Trophoblast cell (in vitro differentiated cells and primary cell): ENCODE measurements at places on chromosomes 3 and 15.
A peak's percentile ranks its signal among the peaks of the same experiment; 100 is the strongest.

GRCh38 chr3:46946416-46946815 is 30.1 kb downstream of the CCDC12 start:
- H3K27me3 ChIP-seq, result no peaks in the 10 kb centered on the region
- H3K27ac ChIP-seq, result no peak overlapping the region
- no peak overlapping the region for H3K4me3 ChIP-seq
- DNase-seq, result peak; percentile 96
- H3K4me1 ChIP-seq, result peaks cover 58% of the 10 kb centered on the region

GRCh38 chr3:37136067-37136466 is 38.3 kb downstream of the LRRFIP2 start:
- no peak for DNase-seq
- no peak overlapping the region for H3K27ac ChIP-seq
- H3K4me1 ChIP-seq, result no peaks in the 10 kb centered on the region
- no peaks in the 10 kb centered on the region for H3K36me3 ChIP-seq
- H3K4me3 ChIP-seq, result no peak overlapping the region

GRCh38 chr3:71843071-71843470 is 58.1 kb upstream of the PROK2 start:
- no peak for DNase-seq
- no peaks in the 10 kb centered on the region for H3K27me3 ChIP-seq
- no peak overlapping the region for H3K27ac ChIP-seq
- no peaks in the 10 kb centered on the region for H3K36me3 ChIP-seq
- H3K4me1 ChIP-seq, result no peaks in the 10 kb centered on the region

- no peak overlapping the region for H3K4me3 ChIP-seq
- H3K27me3 ChIP-seq, result no peaks in the 10 kb centered on the region
- no peak overlapping the region for H3K27ac ChIP-seq
- no peaks in the 10 kb centered on the region for H3K36me3 ChIP-seq
- no peak for DNase-seq
Observed at GRCh38 chr3:195761567-195762248, 40.9 kb downstream of the MUC20 start.

DNA sequence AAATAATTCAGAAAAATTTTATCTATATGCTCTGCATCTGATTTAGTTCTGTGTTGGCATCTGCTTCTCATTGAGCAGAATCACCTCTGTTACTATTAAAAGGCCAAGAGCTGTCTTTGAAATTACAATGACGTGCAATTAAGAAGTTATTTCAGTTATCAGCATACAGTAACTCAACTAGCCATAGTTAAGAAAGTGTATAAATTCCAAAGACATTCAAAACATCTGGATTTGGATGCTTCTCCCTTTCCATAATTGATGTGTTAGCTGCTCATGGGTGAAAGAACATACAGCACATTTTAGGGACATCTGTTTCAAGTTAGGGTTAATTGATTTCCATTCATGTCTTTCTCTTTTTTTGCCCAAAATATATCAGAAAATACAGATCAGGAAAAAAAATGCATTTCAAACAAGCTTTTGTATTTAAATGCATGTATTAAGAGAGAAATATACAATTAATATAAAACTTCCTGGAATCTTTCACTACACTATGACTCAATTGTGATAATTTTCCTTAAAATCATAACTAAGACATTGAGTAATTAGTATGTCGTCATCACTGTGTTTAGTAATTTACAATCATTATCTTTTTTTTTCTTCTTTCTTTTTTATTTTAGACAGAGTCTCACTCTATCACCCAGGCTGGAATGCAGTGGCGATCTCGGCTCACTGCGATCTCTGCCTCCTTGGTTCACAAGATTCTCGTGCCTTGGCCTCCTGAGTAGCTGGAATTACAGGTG is 82.7 kb upstream of the MBNL1 start:
- H3K4me1 ChIP-seq, result no peaks in the 10 kb centered on the region
- H3K27me3 ChIP-seq, result no peaks in the 10 kb centered on the region
- H3K4me3 ChIP-seq, result no peak overlapping the region
- H3K27ac ChIP-seq, result no peak overlapping the region

DNA sequence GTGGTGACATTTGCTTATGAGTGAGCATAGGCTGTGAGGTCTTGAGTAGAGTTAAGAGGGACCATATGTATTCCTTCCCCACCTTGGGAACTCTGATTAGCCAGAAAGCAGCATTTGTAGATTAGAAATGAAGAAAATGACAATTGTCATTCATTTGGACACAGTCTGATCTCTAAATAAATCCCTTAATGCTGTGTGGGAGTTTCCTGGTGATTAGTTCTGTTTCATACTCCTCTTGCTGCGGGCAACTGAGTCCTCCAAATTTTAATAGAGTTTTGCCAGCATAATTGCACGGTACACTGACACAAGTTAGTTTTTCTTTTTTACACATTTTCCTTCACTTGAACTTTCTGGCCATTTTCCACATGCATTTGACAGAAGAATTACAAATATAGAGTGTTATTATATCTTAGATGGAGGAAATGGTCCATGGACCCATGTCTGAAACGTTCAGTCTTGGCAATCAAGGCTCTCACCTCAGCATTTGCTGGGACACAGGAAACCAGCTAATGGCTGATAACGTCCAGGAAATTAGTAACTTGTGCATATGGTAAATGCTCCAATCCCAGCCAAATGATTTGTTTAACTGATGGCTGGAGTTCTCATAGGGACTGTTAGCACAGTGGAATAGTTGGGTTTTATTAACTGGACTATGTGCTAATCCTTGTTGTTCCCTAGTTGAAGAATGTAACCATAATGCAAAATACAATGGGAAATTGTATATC is 321.2 kb downstream of the RBMS3 start:
- no peak overlapping the region for H3K4me3 ChIP-seq
- no peaks in the 10 kb centered on the region for H3K36me3 ChIP-seq
- H3K27me3 ChIP-seq, result no peaks in the 10 kb centered on the region
- H3K27ac ChIP-seq, result no peak overlapping the region
- no peaks in the 10 kb centered on the region for H3K4me1 ChIP-seq

DNA sequence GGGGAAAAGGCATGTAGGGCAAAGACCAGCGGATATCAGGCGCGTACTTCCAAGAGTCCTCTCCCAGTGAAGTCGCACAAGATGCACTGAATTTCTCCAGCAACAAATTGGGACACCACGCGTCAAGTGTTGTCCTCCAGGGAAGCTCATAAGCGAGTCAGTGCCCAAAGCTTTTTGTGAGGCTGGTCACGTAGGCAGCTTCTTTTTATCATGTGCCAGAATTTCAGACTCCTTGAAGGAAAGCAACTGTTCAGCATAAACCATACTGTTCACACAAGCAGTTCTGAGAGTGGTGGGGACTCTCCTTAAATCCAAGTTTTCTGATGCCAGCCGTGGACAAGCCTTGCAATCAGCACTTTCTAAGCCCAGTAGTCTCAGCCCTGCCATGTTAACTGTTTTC is 10.1 kb upstream of the FSTL1 start:
- no peaks in the 10 kb centered on the region for H3K36me3 ChIP-seq
- no peaks in the 10 kb centered on the region for H3K27me3 ChIP-seq
- H3K27ac ChIP-seq, result no peak overlapping the region
- H3K4me1 ChIP-seq, result no peaks in the 10 kb centered on the region
- H3K4me3 ChIP-seq, result no peak overlapping the region

DNA sequence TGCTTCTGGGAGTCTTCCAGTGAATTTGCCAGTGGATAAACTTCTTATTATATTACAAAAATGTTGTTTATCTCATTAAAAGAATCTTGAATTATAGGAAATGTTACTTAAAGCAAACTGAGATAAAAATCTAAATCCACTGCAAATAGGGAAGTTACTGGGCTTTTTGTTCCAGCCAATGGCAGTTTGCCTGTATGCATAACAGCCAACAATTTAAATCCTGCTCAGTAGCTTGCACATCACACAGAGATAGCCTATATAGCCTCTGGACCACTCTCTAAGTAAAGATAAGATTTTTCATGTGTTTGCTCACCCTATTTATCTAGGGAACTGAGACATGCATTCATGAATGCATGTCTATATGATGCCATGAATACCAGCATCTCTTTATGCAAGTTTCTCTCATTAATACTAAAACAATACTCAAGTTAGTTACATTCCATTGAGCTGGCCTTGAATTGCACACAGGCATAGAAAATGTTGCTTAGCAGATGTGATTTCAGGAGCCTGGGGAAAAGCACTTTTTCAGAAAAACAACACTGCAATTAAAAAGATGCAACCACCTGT is 92.1 kb upstream of the GPR149 start:
- no peaks in the 10 kb centered on the region for H3K27me3 ChIP-seq
- H3K4me3 ChIP-seq, result no peak overlapping the region
- H3K4me1 ChIP-seq, result no peaks in the 10 kb centered on the region
- no peak overlapping the region for H3K27ac ChIP-seq
